ENCODE measurements at places on chromosomes 6 and 20. TPM values are rescaled to one million over a fixed set of nuclear protein-coding genes. Genes with fewer than 3 reads are reported as not detected.

Gene FGD2
- total RNA-seq = 1.2 TPM

Gene BANF2
- total RNA-seq = not detected

Gene TNF
- 34.2 TPM for total RNA-seq

Gene STMN3
- total RNA-seq = 122 TPM

Gene SULF2
- total RNA-seq = 2.8 TPM

Gene LPIN3
- total RNA-seq = 2.4 TPM

Gene LST1
- 10.3 TPM for total RNA-seq

- H3K27me3 ChIP-seq = no peaks in the 10 kb centered on the region
- no peak overlapping the region for H3K4me3 ChIP-seq
- H3K4me1 ChIP-seq = no peaks in the 10 kb centered on the region
- H3K36me3 ChIP-seq = peaks cover 26% of the 10 kb centered on the region
These were observed 105.5 kb downstream of the TULP4 start for GRCh38 chr6:158417760-158418098.

- no peak overlapping the region for H3K27ac ChIP-seq
- peaks cover 2% of the 10 kb centered on the region for H3K27me3 ChIP-seq
- DNase-seq = no peak
- H3K4me3 ChIP-seq = no peak overlapping the region
- H3K4me1 ChIP-seq = no peaks in the 10 kb centered on the region
These were observed 10.1 kb upstream of the HEY2 start for GRCh38 chr6:125739364-125739763.

DNA sequence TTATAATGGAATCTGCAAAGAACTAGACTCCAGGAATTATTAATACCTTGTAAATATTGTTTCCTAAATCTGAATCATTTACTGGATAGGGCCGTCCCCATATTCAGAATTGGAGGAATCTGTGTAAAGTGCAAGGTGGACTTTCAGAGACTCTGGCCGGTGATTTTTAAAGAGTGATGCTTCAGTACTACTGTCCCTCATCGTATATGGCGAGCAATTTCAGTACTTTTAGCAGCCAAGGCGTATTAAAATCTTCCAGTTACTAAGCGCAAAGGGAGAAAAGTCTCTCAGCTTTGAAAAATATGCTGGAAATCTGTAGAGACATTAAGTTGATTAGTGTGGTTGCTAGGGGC is 483 bp downstream of the SMIM26 start:
- H3K27me3 ChIP-seq = no peaks in the 10 kb centered on the region
- no peak for DNase-seq
- peak overlapping the region; percentile 91 for H3K4me3 ChIP-seq

DNA sequence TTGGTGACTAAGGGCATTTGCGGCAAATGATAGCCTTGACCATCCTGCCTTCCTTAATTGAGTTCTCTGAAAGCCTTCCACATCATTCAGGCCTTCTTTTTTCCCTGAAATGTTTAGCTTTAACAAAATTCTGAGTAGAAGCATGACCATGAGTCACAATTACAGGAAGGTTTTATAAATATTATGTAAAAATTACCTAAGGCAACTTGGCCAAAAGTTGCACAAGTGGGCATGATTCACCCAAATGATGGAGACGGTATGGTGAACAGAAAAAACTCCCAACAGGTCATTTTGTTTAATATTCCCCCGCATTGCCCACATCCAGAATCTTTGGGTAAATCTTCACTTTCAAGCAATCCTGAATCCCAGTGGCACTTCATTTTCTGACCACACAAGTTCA is 37.0 kb downstream of the MC3R start:
- no peaks in the 10 kb centered on the region for H3K27me3 ChIP-seq
- H3K4me1 ChIP-seq = no peaks in the 10 kb centered on the region
- H3K36me3 ChIP-seq = no peaks in the 10 kb centered on the region
- no peak for DNase-seq
- H3K4me3 ChIP-seq = no peak overlapping the region

GRCh38 chr6:105753207-105753606 is 332.9 kb upstream of the PRDM1 start:
- H3K36me3 ChIP-seq = no peaks in the 10 kb centered on the region
- H3K27me3 ChIP-seq = no peaks in the 10 kb centered on the region
- no peaks in the 10 kb centered on the region for H3K4me1 ChIP-seq
- H3K4me3 ChIP-seq = no peak overlapping the region
- H3K27ac ChIP-seq = no peak overlapping the region

DNA sequence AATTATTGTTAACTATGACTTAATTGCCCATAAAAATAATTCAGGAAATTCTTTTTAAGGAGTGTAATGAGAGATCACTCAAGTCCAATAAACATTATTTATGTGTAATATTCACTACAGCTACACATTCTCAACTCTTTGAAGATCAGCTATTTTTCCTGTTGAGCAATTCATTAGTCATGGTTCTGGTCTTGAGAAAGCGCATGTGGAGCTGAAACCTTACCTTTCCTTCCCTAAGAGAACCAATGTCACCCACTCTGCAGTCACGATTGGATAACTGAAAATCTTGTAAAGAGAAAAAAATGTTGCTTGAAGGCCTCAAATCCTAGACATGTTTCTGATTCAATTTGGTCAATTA is 736.9 kb upstream of the MARCKS start:
- no peaks in the 10 kb centered on the region for H3K36me3 ChIP-seq
- no peaks in the 10 kb centered on the region for H3K4me1 ChIP-seq
- no peaks in the 10 kb centered on the region for H3K27me3 ChIP-seq
- no peak overlapping the region for H3K4me3 ChIP-seq
- DNase-seq = no peak

DNA sequence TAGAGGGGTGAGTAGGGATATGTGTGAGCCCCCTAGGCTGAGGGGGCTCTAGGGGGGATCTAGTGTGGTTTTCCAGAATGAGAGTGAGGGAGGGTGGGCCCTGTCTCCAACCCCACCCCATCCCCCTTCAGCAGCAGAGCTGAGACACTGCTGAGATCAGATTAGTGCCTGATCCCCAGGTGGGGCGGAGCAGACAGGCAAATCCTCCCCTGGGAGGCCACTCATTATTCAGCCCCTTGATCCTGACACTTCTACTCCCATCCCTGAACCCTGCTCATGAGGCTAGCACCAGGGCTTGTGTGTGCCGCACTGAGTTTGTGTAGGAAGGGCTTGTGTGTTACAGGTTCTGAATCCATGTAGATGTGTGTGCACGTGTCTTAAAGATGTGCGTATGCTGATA is 42.5 kb downstream of the SPDEF start:
- DNase-seq = no peak
- H3K27ac ChIP-seq = no peak overlapping the region
- peaks cover 2% of the 10 kb centered on the region for H3K27me3 ChIP-seq
- H3K36me3 ChIP-seq = no peaks in the 10 kb centered on the region

- no peak for DNase-seq
- no peaks in the 10 kb centered on the region for H3K36me3 ChIP-seq
- no peak overlapping the region for H3K27ac ChIP-seq
These were observed 585.2 kb downstream of the PHF3 start for GRCh38 chr6:64220801-64221200.

DNA sequence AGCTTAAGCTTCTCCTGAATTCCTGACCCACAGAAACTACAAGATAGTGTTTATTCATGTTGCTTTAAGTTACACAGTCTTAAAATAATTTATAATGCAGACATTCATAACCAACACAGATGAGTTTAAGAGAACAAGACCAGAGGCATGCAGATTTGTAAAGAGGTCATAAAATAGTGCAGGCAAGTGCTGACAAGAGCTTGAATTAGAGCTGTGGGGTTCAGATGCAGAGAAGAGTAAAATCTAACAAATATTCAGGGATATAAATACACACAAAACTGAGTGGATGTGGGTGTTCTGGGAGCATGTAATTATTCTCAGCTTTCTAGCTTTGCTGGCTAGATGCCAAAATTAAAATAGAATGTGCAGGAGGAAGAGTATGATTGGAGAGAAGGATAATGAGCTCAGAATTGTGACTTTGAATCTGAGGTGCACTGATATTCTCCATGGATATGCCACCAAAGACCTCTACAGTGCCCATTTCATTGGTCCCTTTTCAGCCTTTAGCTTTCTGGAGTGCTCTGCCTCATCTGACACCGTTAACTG is 291.9 kb upstream of the SGK1 start:
- H3K27ac ChIP-seq = no peak overlapping the region
- H3K27me3 ChIP-seq = no peaks in the 10 kb centered on the region
- no peak for DNase-seq
- no peak overlapping the region for H3K4me3 ChIP-seq
- no peaks in the 10 kb centered on the region for H3K4me1 ChIP-seq
- H3K36me3 ChIP-seq = no peaks in the 10 kb centered on the region

DNA sequence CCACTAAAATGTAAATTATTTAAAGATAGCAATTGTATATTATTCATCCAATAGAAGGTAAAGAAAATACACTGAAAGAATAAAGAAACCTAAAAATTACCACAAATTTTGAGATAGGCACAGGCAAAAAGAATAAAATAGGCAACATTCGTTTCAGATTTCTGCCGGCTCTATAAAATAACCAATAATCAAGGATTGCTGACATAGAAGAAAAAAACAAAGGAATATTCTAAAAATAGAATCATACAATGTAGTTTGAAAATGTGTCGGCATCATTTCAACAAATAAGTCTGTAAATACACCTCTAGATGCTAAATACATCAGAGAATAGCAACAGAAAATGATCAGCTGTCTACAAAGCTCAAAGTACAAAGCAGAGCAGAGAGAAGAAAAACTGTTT is 973.3 kb downstream of the EPHA7 start:
- H3K27ac ChIP-seq = no peak overlapping the region
- no peak for DNase-seq
- no peaks in the 10 kb centered on the region for H3K36me3 ChIP-seq
